ENCODE measurements at places on chromosomes 7 and 10. TPM values are rescaled to one million over a fixed set of nuclear protein-coding genes. Genes with fewer than 3 reads are reported as not detected.

PDCD11 gene
- 48.1 TPM for polyA plus RNA-seq

CASP2 gene
- polyA plus RNA-seq, result 34.1 TPM

IGF2BP3 gene
- polyA plus RNA-seq, result 16.0 TPM

BAMBI gene
- polyA plus RNA-seq, result 0.06 TPM

MIOS gene
- 44.2 TPM for polyA plus RNA-seq

DNA sequence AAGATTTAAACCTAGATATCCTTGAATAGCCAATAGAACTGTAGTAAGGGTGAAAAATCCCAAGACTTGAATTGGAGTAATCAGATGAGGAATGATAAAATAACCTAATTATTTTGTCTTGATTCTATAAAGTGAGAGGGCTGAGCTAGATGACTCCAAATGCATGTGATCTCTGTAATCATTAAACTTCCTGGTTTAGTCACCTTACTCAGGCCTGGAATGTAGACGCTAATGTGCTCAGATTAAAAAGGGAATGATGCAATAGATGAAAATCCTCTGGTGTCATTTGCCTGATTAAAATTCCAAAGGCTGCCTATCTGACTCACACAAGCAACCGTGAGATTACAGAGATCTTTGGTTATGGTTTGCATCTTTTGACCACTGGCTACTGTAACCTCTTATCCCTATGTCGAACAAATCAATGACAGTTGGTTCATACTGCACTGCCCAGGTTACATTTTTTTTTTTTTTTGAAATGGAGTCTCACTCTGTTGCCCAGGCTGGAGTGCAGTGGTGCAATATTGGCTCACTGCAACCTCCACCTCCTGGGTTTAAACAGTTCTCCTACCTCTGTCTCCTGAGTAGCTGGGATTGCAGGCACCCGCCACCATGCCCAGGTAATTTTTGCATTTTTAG lies 2.9 kb upstream of the HKDC1 start:
- peaks cover 8% of the 10 kb centered on the region for H3K4me1 ChIP-seq
- no peak for DNase-seq
- no peak overlapping the region for H3K4me3 ChIP-seq
- no peaks in the 10 kb centered on the region for H3K36me3 ChIP-seq

DNA sequence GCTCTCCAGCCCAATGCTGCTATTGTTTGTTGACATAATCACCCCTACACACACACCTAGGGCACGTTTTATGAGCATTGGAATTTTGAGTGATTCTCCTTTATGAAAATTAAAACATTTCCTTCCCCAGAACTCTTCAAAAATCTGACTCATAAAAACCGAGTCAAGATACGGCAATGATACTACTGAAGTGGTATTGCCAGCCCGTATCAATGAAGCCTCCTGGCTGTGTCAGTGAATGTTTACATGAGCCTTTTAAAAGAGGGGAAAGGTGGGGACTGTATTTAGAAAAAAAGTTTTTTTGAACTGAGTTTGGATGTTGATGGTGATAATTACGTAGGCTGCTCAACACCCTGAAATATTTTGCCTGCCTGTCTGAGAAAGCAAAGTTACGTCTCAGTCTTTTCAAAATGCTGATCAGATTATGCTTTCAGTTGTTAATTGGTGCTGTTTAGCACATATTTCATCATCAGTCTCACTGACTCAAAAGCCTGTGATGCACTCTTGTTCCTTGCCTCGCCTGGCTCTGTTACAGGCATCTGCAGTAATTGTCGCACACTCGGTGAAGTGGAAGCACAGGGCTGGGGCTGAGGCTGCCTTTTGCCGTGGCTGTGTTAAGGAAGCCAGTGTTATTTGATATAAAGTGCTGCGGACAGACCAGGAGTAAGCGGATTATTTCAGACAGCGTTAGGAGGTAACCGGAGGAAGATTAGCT lies 157.4 kb upstream of the TCF7L2 start:
- H3K27me3 ChIP-seq, result no peaks in the 10 kb centered on the region
- no peaks in the 10 kb centered on the region for H3K36me3 ChIP-seq
- no peak overlapping the region for H3K4me3 ChIP-seq
- H3K4me1 ChIP-seq, result no peaks in the 10 kb centered on the region
- H3K27ac ChIP-seq, result no peak overlapping the region

DNA sequence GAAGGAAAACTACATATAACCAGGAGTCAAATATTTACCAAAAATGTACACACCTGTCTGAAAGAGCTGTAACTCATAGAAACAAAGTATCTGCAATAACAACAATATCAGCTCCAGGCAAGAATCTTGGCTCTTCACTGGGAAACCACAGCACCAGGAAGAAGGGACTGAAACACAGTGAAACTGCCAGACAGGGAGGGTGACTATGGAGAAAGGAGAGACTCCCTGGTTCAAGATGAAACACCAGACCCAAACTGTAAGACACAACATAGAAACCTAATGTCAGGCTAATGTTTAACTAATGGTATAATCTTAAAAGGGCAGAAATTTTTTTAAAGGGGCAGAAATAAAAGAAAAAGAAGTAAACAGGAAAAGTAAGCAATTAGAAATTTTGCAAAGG lies 11.5 kb upstream of the TAS2R39 start:
- no peak for DNase-seq
- H3K36me3 ChIP-seq, result no peaks in the 10 kb centered on the region
- H3K27me3 ChIP-seq, result no peaks in the 10 kb centered on the region
- H3K4me1 ChIP-seq, result no peaks in the 10 kb centered on the region
- H3K4me3 ChIP-seq, result no peak overlapping the region

GRCh38 chr10:132974886-132975830 lies 32.8 kb upstream of the CFAP46 start:
- no peaks in the 10 kb centered on the region for H3K36me3 ChIP-seq
- H3K4me3 ChIP-seq, result no peak overlapping the region
- DNase-seq, result no peak

Measured in GM12878 (cell line).